ENCODE measurements at places on chromosomes 5 and 9.

DNA sequence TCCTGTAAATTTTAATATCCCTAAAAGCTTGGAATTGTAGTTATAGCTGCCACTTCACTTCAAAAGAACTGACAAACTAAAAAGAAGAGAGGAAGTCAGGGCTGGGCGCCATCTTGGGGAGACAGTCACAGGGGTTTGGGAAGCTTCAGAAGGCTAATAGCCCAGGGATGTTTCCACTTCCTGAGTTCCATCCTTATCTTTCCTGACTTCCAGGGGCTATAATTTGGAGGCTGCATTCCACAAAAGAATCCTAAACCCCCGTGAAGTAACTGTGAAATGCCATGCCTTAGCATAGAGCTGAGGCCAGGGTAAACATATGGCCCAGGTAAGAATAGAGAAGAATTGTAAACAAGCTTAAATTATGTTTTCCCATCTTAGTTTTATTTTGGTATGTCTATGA, 75.4 kb upstream of the LPAR1 start:
- DNase-seq, result no peak

GRCh38 chr9:108980893-108981292, 32.4 kb downstream of the CTNNAL1 start:
- no peak for DNase-seq

- DNase-seq, result peak; percentile 64
Measured at GRCh38 chr5:158599157-158599556, 500.6 kb downstream of the EBF1 start.

DNA sequence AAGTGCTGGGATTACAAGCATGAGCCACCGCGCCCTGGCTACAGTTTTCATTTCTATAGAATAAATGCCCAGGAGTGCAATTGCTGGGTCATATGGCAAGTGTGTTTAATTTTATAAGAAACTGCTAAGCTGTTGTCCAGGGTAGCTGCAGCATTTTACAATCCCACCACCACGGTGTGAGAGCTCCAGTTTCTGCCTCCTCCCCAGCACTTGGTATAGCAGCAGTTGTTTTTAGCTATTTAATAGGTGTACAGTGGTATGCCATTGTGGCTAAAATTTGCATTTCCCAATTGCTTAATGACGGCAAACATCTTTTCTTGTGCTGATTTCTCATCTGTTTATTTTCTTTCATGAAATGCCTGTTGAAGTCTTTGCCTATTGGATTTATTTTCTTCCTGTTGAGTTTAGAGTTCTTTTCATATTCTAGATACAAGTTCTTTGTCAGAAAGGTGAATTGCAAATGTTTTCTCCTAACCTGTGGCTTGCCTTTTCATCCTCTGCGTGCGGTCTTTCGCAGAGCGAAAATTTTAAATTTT, 100.3 kb downstream of the NDFIP1 start:
- DNase-seq, result no peak

DNA sequence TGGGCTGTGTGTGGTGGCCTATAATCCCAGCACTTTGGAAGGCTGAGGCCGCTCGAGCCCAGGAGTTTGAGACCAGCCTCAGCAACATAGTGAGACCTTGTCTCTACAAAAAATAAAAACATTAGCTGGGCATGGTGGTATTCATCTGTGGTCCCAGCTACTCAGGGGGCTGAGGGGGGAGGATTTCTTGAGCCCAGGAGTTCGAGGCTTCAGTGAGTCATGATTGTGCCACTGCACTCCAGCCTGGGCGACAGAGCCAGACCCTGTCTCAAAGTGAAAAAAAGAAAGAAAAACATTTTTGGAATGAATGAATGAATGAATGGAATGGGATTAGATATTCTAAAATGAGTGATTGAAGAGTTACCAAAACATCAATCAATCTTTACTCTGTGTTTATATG, 85.8 kb downstream of the FGF1 start:
- no peak for DNase-seq

DNA sequence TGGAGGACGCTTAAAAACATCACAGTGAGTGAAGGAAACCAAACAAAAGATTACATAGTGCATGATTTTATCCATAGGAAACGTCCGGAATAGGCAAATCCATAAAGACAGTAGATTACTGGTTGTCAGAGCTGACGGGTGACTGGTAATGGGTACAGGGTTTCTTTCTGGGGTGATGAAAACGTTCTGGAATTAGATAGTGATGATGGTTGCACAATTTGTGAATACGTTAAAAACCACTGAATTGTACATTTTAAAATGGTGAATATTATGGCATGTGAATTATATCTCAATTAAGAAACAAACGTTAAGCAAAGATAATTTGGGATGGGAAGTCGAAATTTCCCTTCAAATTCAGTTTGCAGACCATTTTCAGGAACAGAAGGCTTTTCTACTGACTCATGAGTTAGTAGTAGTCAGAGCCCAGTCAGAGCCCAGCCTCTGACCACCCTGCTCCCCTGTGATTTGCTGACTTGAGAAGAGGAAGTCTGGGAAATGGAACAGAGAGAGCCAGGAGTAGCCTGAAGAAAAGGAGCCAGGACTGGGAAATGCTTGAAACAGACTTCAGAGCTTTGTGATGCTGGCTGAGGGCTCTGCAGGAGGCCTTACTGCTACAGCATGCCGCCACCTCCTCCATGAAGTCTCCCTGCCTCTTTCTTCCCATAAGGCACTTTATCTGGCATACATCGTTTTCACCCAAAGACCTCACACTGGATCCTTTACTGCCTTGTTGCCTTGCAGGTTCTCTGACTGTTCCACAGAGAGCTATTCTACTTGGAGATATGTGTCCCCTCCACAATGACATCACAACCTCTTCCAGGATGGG, 46.4 kb upstream of the CTNNA1 start:
- no peak for DNase-seq

DNA sequence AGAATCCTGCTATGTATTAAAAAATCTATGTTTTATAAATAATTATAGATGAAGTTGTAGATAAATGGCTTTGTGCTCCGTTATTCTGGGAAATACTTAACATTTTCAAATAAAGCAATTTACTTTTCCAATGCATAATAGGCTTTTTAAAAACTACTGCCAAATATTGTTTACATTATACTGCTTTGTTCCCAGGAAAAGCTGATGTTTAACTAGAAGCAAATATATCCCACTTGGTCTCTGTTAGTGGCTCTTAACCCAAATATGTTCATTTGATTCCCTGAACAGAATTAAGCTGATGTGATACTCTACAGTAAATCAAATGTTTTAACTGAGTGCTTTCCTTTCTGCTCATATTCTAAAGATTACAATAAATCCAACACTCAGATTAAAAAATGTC, 326.3 kb downstream of the SLCO4C1 start:
- no peak for DNase-seq

- DNase-seq, result no peak
Measured at GRCh38 chr9:107569174-107569573, 79.6 kb upstream of the KLF4 start.

GRCh38 chr5:177473443-177474001, at the start of gene DBN1:
Gene DBN1, minus strand, starts transcription at chr5:177473634. Its CDS starts 113 bp downstream, at chr5:177473521.
- DNase-seq, result peak; percentile 59

- no peak for DNase-seq
Measured at GRCh38 chr5:157842787-157843186, 16.2 kb downstream of the CLINT1 start.

DNA sequence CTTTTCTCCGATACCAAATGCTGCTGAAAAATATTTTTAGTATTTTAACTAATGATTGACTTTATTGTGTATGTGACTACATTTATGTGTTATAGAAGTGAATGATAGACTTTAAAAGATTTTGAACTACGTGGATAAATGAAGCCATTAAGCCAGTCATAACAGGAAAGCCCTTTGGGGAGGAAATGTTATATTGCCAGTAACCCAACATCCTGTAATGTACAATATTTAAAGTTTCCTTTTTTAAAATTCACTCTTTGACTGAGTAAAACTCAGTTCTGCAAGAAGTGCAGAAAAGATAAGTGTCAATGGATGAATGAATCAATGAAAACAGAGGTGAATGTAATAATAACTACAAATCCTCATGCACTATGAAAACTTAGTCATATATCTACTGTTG, 102.6 kb upstream of the TLE4 start:
- no peak for DNase-seq

DNA sequence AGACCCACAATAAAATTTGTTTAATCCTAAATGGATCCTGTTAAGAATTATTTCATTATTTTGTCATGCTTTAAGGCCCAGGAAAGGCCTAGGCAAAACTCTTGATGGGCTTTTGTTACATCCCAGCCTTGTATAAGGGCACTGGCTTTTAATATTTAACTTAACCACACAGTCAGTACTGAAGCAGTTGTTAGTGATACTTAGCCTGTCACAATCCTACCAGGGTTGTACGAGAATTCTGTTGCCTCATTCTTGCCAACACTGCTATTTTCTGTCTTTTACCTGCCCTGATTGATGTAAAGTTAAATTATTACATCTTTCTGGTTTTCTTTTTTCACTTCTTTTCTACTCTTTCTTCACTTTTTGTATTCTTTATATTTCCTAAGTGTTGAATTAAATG, 10.9 kb downstream of the ZNF169 start:
- no peak for DNase-seq

DNA sequence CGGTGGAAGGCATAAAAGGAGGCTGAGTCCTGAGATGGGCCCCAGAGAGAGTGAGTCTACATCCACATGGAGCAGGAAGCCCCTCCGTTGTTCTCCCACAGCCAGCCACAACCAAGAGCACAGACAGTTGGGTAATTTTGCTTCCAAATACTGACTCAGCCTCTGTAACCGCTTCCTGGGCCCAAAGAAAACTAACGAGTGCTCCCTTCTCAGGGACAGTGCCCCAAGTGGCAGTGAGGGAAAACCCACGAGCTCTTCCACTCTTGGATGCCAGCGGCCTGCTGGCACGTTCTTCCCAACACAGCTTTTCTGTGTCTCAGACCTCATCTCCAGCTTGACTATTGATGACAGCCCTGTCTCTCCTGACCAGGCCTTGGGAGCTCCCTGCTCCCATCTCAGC, 207.6 kb downstream of the FSTL4 start:
- no peak for DNase-seq

DNA sequence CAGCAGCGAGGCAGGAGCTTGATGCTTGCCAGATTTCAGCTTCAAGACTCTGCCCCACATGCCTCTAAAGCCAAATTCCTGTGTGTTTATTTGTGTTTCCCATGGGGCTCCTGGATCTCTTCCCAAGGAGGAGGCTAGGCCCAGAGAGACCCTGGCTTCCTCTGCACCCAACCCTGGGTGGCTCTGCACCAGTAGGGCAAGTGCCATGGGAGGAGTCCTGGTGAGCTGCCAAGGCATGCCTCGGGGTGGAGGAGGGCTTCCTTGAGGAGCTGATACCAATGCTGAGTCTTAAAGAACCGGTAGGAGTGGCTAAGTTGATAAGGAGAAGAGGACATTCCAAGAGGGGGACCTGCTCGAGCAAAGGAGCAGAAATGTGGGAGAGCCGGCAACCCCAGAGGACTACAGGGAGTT, 6.8 kb upstream of the TIFAB start:
- DNase-seq, result no peak

DNA sequence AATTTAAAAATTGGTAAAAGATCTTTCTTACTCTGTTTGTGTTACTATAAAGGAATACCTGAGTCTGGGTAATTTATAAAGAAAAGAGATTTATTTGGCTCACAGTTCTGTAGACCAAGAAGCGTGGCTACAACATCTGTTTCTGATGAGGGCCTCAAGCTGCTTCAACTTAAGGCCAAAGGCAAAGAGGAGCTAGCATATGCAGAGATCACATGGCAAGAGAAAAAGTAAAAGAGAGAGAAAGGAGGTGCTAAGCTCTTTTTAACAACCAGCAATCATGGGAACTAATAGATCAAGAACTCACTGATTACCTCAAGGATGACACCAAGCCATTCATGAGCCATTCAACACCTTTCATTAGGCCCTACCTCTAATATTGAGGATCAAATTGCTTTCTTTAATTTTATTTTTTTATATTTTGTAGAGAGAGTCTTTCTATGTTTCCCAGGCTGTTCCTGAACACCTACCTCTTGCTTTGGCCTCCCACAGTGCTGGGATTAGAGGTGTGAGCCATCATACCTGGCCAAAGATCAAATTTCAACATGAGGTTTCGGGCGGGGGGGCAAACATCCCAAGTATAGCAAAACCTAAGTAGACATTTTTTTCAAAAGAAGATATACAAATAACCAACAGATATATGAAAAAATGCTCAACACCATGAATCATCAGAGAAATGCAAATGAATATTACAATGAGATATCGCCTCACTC, 16.0 kb upstream of the SHC3 start:
- DNase-seq, result no peak

- no peak for DNase-seq
Measured at GRCh38 chr9:121889990-121890563, 203.0 kb downstream of the TTLL11 start.

GRCh38 chr9:130624154-130624553, 40.2 kb upstream of the PRDM12 start:
- peak; percentile 12 for DNase-seq

DNA sequence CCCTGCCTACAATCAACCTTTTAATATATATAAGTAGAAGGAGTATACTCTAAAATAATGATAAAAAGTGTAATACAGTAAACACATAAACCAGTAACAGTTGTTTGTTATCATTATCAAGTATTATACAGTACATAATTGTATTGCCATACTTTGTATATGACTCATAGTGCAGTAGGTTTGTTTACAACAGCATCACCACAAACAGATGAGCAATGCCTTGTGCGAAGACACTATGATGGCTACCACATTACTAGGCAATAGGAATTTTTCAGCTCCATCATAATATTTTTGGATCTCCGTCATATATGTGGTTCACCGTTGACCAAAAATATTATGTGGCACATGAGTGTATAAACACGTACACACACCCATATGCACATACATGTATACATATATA, 69.7 kb upstream of the APC start:
- DNase-seq, result no peak

- DNase-seq, result no peak
Measured at GRCh38 chr9:16306586-16306985, 563.9 kb downstream of the BNC2 start.

DNA sequence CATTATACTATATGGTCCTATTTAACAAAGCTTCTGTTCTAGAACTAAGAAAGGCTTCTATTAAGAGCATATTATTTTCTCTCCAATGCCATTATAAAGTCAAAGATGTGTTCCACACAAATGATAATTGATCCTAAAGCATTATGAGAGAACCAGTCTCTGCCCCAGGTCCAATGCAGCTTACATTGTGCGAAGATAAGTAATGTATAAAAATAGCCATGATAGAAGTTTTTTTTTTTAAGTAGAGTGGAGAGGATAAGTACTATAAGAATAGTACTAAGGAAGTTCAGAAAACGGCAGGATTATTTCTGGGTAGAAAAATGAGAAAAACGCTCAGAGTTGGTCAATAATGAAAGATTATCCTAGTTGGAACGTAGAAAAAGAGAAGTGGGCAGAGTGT, 15.6 kb downstream of the UBTD2 start:
- no peak for DNase-seq

GRCh38 chr9:128627127-128627715, 29.4 kb downstream of the DYNC2I2 start:
- no peak for DNase-seq

GRCh38 chr5:6745706-6746222, 32.5 kb downstream of the TENT4A start:
- peak; percentile 91 for DNase-seq

- DNase-seq, result no peak
Measured at GRCh38 chr5:84881737-84882136, 497.1 kb upstream of the EDIL3 start.

All from NAMALWA (cell line).